ENCODE measurements at places on chromosomes 11 and 22.

DNA sequence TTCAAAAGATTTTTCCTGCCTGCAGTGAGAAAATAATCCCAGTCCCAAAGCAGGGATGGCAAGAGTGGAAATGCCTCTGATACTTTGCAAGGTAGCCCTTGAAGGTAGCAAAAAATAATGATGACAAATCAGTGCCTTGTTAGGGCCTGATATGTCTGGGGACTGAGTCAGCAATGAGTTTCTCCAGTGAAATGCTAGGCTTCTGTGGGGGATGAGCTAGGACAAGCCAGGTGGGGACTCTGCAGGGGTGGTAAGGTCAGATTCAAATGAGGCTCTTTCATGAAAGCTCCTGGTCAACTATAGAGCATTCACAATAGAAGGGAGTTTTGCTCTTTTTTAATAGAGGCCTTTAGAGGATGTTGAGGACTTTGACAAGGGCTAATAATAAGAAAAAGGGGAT, 77.7 kb downstream of the ME3 start:
- no peak for DNase-seq

- DNase-seq: no peak
Observed at GRCh38 chr11:79425463-79425862, 15.4 kb downstream of the TENM4 start.

DNA sequence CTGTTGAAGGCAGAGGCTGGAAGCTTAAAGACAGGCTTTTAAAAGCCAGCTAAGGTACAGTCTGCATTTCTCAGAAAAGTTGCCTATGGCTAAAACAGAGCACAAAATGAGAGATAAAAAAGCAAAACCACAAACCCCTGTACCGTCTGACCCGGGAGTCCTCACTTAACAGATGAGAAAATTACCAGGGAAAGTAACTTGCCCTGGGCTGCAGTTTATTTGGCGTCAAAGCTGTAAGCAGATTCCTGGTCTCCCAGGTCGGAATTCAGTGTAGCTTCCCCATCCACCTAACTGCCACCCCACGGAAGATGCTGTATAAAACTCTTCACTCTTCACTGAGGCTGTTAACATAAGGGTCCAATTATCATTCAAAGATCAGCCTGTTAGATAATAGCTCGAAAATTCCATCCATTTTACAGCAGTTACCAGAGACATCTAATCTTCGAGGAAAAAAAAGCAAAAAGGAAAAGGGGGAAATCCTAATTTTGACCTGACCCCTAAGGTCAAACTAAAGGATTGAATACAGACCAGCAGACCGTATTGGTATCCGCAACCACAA, 1.5 kb downstream of the TCF20 start:
- DNase-seq: no peak

DNA sequence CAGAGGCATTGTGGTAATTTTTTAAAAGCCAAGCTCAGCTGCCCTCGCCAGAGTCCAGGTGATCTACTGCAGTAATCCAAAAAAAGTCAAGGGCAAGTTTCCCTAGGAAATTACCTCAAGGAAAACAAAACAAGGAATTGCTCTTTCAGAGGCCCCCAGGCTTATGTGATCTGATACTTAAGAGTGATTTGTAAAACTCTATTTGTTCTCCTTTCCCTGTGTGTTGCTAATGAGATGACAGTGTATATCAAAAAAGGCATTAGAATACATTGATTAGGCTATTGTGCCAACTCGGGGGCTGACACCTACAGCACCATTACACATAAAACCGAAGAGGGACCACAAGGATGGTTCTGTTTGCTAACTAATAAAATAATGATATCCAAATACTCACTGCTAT, 44.5 kb upstream of the CHRM4 start:
- DNase-seq: no peak

DNA sequence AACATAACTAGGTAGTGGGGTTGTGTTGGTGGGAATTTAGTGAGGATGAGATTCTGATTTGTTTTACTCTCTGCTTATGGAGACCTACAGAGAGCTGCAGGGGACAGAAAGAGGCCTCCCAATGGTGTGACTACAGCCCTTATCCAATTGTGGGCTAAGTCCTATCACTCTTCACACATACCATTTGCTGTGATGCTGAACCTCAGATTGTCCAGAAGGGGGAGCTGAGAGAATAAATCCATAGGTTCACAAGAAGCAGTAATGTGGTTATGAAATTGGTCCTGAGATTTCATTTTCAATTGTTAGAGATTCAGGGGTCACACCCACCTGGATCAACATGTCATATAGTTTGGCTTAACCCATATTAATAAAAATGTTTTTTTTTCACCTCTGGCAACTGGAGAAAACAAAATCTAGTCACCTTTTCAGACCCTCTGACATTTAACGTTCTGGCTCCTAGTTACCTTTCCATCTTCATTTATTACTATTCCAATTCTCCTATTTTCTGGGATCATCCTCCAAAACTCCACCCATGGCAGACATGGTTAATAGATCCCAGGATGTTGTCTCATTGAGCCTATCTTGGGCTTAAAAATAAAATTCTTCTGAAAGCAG, 53.3 kb upstream of the PTPN5 start:
- no peak for DNase-seq

GRCh38 chr11:114832532-114833125, 154.3 kb downstream of the NXPE2 start:
- DNase-seq: no peak

DNA sequence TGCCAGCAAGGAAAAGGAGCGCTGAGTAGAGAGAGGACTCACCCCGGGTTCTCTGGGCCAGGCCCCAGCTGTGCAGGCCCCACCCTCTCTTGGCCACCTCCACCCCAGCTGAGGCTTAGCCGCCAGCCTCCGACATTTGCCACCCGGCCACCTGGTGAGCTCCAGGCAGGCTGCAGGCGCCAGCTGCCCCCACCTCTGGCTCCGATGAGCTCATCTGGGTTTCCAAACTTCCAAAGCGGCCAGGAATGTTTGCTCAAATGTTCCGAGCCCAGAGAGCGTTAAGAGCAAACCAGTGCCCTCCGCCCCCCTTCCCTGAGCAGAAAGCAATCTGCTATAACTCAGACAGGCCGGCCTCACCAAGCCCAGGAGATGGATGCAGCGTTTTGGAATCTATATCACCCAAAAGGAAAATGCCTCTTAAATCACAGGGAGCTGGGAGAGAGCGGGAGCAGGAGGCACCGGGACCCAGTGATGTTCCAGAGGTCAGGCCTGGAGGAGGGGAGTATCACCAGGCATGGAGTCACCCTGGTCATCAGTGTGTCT, 9.1 kb upstream of the MN1 start:
- DNase-seq: no peak

GRCh38 chr11:65077451-65077850, 6.4 kb downstream of the CDCA5 start:
- DNase-seq: no peak

- no peak for DNase-seq
Observed at GRCh38 chr11:75430714-75431532, 2.1 kb downstream of the KLHL35 start.

DNA sequence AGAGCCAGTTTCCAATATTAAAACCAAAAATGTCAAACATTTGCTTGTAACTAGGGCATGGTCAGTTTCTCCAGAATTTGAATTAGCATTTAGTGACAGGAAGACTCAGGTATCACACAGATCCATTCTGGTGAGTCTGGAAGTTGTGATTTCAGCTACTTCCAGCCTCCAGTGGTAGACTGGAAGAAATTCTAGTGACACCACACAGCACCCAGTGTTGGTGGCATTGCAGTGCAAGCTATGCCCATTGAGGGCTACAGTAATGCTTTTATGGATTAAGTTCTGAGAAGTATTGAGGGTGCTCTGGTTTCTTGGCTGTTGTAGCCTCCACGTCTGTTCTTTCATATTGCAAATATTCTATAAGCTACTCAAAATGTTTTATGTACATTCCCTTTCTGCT, 31.4 kb upstream of the MMP20 start:
- DNase-seq: no peak

DNA sequence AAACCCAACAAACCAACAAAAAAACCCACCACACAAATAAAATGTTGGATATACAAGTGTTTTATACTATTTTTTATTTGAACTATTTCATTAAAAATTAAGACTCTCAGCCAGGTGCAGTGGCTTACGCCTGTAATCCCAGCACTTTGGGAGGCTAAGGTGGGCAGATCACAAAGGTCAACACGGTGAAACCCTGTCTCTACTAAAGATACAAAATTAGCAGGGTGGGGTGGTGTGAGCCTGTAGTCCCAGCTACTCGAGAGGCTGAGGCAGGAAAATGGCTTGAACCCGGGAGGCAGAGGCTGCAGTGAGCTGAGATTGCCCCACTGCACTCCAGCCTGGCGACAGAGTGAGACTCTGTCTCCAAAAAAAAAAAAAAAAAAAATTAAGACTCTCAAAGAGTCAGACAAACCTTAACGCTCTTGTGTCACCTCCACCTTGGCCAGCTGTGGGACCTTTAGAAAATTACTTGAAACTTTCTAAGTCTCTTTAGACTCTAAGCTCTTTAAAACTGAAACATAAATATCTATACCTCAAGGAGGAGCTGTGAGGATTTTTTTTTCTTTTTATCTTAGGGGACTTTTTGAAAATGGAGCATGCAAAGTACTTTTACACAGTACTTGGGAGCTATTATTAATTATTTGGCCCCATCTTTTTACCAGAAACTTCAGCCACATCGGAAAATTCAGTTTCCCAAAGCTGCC, 68.4 kb upstream of the CLNS1A start:
- no peak for DNase-seq

DNA sequence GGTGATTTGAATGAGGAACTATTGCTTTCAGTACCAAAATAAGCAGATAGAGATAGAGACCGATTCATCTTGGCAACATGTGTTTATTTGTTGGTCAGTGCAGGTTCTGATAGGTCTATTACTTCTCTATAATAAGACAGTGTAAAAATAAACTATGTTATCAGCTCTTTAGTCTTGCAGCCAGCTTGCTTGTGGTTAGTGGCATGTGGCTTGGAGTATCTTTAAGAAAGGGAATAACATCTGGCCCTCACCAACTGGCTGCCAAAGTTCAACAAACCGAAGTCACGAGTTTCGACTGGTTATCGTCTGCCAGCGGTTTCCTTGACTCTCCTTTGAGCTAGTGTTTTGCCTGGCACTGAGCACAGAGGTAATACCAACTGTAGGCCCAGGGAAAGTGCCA, 71.8 kb downstream of the CTTN start:
- DNase-seq: no peak

DNA sequence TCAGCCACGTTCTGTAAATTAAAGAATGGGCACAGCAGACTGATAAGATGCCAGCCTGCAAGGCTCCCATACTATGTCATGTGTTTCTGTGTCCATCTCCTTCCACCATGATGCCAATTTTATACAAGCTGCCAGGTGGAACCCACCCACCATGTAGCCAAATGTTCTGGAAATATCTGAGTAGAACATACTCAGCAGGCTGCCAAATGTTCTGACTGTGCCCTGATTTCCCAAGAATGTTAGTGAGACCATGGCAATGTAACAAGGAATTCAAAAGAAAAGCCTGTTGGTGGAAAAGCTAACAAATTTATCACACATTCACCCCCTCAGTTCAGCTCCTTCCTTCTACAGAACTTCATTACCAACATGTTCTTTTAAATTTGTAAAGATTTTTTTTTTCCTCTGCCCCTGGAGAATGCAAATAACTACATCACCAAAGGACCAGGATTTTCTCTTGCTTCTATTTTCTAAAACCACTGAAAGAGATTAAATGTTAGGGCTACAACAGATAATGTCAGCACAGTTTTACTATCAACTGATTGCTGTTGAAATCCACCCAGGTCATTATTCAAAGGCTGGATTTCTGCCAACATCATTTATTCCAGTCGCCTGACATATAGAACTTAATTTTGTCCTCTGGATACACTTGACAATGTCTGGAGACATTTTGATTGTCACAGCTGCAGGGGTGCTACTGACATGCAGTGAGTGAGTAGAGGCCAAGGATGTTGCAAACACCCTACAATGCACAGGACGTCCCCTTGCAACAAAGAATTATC, 3.1 kb downstream of the DMC1 start:
- DNase-seq: no peak

GRCh38 chr22:46432164-46433068, 96.9 kb downstream of the TRMU start:
- DNase-seq: no peak

- DNase-seq: no peak
Observed at GRCh38 chr11:10752061-10752460, 1.0 kb downstream of the CTR9 start.

DNA sequence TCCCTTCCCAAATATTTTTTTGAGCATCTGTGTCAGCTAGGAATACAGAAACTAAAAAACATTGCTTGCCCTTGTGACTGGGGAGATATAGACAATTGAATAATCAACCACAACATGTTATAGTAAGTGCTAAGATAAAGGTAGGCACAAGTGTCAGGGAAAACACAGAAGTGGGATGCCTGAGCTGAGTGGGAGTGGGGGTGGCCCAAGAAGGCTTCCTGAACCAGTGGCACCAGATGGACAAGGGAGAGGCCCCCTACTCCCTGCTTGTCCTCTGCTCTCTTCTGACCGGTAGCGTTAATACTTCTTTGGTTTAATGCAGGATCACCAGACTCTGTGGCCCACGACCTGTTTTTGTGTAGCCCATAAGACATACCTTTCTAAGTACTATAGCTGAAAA, 48.8 kb downstream of the PACS1 start:
- DNase-seq: no peak

- DNase-seq: no peak
Observed at GRCh38 chr11:116193321-116194131, 579.3 kb downstream of the BUD13 start.

DNA sequence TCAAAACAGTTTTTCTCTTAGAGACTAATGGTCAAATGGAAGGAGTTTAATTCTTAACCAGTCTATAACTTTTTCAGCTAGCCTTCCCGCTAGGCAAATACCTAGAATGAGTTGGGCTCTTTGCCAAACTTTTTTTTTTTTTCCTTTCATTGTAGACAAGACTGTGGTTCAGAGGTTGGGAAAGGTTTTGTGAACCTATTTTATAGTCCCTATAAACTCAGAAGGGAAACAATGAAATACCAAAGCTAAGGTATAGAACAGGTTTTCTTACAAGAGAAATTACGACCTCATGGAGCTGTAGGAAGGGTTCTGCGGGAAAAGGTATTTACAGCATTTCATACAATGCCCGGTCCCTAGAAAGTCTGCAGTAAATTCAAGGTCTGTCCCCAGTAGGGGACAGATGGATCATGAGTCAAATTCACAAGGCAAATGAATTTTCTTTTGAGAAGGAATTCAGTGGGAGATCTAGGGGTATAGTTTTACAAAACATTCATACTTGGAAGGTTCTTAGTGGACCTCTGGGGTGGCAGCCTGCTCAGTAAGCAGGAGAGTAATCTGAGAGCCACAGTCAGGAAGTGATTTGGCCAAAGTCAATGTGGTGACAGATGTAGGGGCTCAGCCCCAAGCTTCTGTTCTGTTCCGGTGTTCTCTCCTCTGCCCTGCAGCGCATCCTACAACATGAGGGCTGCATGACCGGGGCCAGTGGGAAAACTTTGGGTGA, 146.8 kb downstream of the DBX1 start:
- DNase-seq: no peak
